ENCODE measurements at places on chromosomes 7 and 10.

DNA sequence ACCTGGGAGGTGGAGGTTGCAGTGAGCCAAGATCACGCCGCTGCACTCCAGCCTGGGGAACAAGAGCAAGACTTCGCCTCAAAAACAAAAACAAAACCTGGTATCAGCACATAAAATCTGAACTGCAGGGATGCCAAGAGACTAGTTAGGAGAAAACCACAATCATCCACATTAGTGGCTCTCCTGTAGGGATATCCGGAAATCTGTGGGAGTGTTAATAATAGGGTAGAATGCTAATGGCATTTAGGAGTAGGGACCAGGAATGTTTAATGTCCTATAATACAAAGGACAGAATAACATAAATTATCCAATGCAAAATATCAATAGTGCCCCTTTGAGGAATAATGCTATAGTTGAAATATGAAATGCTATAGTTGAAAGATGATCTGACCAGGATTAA is 24.3 kb downstream of the KIF5B start:
- no peak for DNase-seq

GRCh38 chr7:27423290-27423689 is 180.7 kb downstream of the EVX1 start:
- no peak for DNase-seq

GRCh38 chr10:34163075-34163905 is 651.8 kb downstream of the PARD3 start:
- DNase-seq: no peak

DNA sequence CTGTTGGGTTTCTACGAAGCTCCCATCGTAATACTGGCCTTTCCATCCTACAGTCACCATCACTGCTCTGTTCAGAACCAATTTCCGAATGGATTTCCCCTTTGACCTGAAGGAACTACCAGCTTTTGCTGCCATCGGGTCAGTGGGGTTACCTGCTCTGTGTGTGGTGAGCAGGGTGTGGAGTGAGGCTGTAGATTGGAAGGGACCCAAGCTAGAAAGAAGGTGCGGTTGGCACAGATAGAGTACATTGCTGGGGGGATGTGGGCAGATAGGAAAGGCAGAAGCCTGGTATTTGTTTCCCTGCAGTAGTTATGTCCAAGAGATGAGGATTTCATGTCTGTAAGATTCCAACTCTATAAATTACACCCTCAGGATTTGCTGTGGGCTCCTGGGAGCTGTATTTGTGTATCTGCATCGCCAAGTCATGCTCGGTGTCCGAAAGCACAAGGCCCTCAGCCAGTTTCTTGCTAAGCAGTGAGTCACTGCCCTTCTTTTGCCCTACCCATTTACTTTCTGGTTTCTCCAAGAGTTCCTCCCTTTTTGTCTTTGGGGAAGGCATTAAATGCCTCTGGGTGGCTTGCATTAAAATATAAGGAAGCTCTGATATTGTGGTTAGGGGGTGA is 15.4 kb downstream of the CLCN1 start:
- DNase-seq: no peak

DNA sequence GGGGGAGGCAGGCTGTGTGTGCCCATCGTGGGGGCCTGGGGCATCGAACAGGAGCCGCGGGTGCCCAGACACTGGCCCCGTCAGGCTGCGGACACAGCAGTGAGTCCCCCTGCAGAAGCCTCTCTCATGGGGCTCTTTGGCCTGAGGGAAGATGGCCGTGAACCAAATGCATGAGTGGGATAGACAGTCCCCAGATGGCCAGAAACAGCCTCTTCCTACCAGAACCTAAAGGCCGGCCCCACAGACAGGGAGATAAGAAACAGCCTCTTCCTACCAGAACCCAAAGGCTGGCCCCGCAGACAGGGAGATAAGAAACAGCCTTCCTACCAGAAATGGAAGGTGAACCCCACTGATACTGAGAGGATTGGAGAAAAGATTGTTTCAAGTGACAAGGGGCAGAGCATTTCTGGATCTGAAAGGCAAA is 16.6 kb downstream of the IDI2 start:
- no peak for DNase-seq

DNA sequence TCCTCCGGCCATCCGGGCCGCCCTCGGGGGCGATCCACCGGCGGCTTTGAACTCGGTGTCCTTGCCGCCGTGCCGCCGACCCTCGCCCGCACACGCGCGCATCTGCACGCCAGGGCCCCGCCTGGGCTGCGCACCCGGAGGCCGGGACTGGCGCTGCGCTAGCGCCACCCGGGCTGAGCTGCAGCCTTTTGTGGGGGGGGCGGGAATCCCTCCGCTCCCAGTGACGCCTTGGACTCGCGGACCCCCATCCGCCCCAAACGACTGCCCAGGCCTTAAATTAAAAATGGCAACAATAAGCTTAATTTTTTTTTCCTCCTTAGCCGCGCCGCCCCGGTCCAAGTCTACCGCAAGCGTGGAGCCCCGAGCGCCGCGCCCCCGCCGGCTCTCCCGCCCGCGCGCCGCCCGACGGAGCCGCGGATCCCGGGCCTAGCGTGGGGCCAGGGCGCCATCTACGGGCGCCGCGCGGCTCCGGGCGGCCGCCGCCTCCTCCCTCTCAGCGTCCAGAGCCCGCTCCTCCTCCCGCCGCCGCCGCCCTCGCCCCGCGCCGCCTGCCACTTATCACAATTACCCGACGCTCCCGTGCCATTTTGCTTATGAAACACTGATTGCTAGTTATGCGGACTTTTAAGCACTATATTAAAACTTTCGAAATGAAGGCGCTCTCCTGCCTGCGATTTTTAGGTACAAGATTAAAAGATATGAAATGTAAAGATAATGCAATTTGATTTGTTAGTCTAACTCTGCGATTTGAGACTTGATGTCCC is 7.5 kb upstream of the EBF3 start:
- peak; percentile 5 for DNase-seq

- no peak for DNase-seq
These were observed 173.9 kb downstream of the ELFN1 start for GRCh38 chr7:1843921-1844335.

- DNase-seq: no peak
These were observed 5.0 kb downstream of the EPHB6 start for GRCh38 chr7:142859829-142860228.

GRCh38 chr7:151579644-151580043 is 59.9 kb upstream of the RHEB start:
- no peak for DNase-seq

- no peak for DNase-seq
These were observed 45.5 kb downstream of the GTF2IRD1 start for GRCh38 chr7:74498996-74499834.

DNA sequence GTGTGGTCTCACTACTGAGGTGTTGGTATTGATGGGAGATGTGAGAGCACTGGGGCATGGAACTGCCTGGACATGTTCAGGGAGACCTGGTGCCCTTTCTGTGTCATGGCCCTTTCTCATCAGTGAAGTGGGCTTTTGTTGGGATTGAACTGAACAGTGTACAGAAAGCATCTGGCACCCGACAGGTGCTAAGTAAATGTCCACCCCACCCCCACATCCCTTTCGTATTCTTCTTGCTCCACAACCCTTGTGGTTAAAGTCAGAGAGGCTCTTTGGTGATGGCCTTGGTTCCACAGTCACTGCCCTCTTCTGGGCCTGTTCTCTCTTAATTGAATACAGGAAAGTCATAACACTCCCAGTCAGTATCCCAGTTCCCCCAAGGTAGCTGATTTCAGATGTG is 5.4 kb downstream of the NOM1 start:
- no peak for DNase-seq

GRCh38 chr7:134662871-134663205 is 16.2 kb downstream of the BPGM start:
- no peak for DNase-seq

- no peak for DNase-seq
These were observed 101.1 kb upstream of the LAMB4 start for GRCh38 chr7:108231221-108231620.

- DNase-seq: no peak
These were observed 351.2 kb downstream of the DNAJB6 start for GRCh38 chr7:157687845-157688532.

GRCh38 chr7:99116144-99116543 is 27.8 kb downstream of the SMURF1 start:
- no peak for DNase-seq

DNA sequence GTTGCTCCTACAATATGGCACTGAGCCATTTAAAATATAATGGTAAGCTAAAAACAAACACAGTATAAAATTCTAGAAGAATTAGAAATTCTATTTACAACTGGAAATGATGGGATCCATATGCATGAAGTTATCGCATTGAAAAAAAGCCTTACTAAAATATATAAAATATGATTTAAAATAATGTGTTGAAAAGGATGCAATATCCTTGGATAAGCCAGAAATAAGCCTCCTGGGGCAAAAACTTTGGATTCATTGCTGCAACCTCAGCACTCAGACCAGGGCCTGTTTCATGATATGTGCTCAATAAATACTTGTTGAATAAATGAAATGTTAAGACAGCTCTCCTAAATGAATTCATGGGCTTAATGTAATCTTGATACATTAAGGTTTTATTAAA is 170.2 kb downstream of the SEM1 start:
- DNase-seq: no peak

- DNase-seq: no peak
These were observed 65.1 kb downstream of the TSPAN12 start for GRCh38 chr7:120792861-120793130.

GRCh38 chr10:128916383-128916782 is 550.7 kb upstream of the MGMT start:
- DNase-seq: no peak

- peak; percentile 70 for DNase-seq
These were observed 207.6 kb upstream of the KLF14 start for GRCh38 chr7:130941322-130942210.

DNA sequence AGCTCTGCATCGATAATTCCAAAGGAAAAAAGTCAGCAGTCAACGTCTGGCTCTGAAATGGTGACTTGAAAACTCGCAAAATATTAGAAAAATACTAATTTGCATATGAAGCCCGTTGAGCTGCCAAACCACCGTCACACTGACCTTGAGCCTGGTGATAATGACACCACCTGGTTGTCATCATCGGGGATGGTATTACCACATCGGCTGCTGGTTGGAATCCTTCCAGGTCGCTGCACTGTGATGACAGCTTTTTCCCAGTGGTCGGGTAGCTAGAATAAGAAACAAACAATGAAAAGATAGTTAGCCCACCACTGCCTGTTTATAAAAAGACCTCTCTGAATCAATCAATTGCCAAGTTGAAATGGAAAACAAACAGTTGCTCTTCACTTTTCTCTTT is 41.6 kb downstream of the LAMB1 start:
- DNase-seq: peak; percentile 15

Measured in NCI-H2081 (cell line).